ENCODE measurements at places on chromosomes 6 and 20. TPM values are rescaled to one million over a fixed set of nuclear protein-coding genes. Genes with fewer than 3 reads are reported as not detected.

Gene ZSCAN12
- 11.8 TPM for total RNA-seq

Gene POU3F2
- 10.0 TPM for total RNA-seq

Gene TRAPPC3L
- 0.33 TPM for total RNA-seq

Gene PNLDC1
- 0.10 TPM for total RNA-seq

Gene GNAS-AS1
- 0.30 TPM for total RNA-seq

Measured in spinal cord (tissue), 10 donors.